Activated CD4-positive, alpha-beta T cell treated with anti-CD3 and anti-CD28 coated beads for 24 hours (primary cell): ENCODE measurements at places on chromosomes 6 and 20.
A peak's percentile ranks its signal among the peaks of the same experiment; 100 is the strongest.

- no peak for DNase-seq
Observed at GRCh38 chr6:132054525-132054924, 103.4 kb upstream of the CCN2 start.

GRCh38 chr20:38050686-38051085 lies 17.1 kb downstream of the RPRD1B start:
- DNase-seq: no peak

DNA sequence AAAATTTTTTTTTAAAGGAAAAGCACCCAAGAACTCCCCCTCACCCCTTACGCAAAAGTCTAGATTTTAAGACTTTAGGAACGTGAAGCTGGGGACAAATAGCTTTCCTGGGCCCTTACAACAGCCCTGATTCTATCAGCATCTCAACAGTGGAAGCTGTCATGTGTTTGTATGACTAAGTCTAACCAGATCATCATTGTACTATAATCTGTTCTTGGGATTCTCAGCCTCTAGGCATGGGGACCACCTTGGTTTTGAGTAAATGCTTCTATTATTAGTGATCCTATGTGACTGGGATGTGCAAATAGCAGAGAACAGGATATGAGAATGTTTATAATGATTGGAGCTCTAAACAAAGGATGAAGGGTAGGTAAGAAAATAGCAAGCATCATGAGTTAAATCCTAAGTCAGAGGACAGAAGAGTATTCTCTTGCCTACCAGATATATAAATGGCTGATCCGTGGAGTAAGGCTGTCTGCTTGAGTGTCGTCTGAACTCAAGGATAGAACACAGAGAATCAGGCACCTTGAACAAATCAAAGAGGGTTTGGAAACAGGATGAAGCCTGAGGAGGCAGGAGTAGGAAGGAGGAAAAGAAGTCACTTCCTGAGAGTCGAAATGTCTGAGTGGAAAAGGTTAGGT lies 105.7 kb upstream of the FAM184A start:
- DNase-seq: no peak

GRCh38 chr20:20897145-20897544 lies 184.7 kb upstream of the RALGAPA2 start:
- DNase-seq: no peak

GRCh38 chr20:31473331-31474096 lies 1.4 kb downstream of the DEFB124 start:
- no peak for DNase-seq

DNA sequence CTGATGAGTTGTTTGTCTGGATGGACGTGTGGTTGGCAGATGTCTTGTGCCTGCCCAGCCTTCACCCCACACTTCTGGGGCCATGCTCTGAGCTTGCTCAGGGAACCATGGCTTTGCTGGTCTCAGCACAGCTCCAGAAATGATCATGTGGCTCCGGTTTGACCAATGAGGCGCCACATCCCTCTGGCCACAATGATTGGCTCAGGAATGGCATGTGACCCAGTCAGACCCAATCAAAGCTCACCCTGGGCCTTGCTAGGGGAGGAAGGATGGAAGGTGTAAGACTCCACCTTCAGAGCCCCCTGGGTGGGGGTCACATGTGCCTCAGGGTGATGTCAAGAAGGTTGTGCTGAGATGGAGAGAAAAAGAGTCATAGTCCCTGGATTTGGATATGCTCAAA lies 281.6 kb upstream of the SULF2 start:
- no peak for DNase-seq

GRCh38 chr20:58903614-58904013 lies 51.1 kb downstream of the GNAS start:
- no peak for DNase-seq

- DNase-seq: no peak
Observed at GRCh38 chr20:47055699-47056369, 161.2 kb downstream of the EYA2 start.

GRCh38 chr6:117870486-117871242 lies 36.4 kb upstream of the SLC35F1 start:
- DNase-seq: no peak

- no peak for DNase-seq
Observed at GRCh38 chr20:47412083-47412482, 55.6 kb upstream of the ZMYND8 start.

- no peak for DNase-seq
Observed at GRCh38 chr6:152248980-152249379, 388.2 kb downstream of the SYNE1 start.

DNA sequence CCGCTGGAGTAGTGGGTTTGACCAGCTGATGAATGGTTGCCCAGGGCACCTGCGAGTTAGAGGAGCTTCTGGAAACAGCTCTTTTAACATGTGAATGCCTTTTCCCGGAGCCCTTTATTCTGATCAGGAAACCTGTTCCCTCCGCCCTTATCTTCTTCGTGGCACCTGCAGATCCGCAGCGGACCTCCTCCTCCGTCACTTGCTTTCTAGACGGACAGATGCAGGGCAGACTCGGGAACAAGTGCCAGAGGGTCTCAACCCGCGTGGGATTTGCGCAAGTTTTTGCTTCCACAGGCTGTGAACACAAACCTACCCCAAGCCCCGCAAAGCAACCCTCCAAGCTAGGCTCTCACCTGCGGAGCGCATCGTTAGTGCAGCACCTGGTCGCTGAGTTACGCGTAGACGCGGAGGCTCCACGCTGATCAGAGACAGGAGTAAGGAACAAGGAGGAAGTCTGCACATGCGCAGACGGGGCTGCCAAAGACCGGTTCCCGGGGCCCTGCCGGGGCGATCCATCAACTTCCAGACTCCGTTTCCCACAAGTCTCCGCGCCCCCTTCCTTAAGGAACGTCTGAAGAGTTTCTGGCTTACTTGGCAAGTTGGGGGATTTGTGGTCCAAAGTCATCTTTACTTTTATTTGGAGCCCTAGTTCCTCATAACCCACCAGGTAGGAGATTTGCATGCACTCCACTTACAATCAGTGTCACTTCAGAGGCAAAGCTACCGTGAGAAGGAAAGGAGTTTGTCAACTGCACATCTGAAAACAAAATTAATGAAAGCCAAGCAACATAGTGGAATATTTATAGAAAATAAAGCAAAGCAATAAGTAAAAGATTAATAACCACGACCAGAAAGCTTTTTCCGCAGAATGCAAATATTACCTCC lies 52.7 kb upstream of the ELMO2 start:
- DNase-seq: peak; percentile 10

GRCh38 chr20:46564241-46564957 lies 13.9 kb upstream of the OCSTAMP start:
- no peak for DNase-seq

DNA sequence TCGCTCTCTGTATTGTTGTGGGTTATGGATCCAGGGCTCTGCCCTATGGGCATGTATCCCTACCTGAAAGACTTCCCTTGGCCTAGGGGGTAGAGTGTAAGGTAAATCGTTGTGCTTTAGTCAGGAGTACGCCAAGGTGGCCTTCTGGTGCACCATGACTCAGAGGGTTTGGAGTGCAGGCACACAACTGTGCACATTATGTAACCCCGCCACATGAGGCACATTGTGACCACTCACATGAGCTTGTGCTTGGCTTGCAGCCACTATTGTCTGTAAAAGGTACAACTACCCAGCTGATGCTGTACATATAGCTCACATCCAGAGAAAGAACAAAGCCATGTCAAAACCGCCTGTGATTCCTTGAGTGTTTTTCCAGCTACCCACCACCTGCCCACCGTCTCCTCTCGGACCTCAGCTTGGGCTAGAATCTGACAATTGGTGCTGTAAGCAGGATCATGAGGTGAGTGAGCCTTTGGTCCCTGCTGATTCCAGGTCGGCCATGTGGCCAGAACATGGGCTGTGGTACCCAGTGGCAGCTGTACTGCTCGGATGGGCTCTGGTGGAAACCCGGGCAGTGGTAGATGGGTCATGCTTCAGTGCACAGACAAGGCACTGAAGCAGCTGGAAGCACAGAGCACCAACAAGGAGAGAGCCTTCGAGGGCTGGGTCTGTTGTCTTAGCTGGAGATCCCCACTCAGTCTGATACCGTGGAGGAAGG lies 33.8 kb downstream of the HDDC2 start:
- no peak for DNase-seq

DNA sequence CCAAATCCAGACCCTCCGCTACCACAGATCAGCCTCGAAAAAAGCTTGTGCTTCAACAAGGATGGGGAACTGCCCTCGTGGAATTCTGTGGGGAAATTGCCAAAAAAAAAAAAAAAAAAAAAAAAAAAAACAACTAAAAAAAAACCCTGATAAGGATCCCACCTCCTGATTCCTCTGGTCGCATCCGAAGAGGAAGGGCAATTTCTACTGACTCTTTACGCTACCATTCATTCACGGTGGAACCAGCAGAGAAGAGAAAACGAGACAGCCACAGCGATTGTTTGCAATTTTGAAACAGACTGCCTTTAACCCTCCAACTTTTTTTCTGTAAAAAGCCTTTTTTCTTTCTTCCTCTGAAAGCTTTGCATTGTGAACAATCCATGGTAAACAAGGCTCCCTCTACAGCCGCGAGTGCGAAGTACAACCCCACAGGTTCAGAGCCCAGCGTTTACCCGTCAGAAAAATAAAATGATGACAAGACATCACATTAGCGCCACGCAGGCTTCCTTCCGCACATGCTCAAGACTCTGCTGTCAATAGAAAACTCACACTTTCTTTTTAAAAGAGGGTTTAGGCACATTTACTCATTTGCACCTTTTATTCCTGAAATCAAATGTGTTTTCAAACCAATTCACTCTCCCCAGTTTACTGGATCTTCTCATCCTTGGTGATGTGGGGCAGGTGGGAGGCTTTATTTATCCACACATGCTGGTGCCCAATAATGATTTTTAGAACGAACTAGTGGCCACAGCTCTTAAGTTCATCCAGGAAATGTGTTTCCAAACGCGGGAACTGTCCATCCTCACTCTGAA lies 100.0 kb downstream of the NOL4L start:
- DNase-seq: peak; percentile 69

DNA sequence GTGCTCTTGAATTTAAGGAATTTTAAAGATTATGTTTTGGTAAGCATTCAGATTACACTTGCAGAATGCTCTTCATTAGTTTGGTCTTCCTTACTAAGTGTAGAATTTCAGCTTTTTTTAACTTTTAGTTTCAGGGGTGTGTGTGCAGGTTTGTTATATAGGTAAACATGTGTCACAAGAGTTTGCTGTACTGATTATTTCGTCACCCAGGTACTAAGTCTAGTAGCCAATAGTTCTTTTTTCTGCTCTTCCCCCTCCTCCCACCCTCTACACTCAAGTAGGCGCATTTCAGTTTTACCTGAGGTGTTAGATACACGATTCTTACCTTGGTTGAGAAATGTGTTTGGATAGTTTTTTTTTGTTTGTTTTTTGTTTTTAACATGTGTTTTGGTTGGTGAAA lies 68.3 kb downstream of the AFG1L start:
- no peak for DNase-seq
